ENCODE measurements at places on chromosomes 3 and 15.

GRCh38 chr15:83305704-83306291 lies 21.3 kb upstream of the BNC1 start:
- no peaks in the 10 kb centered on the region for H3K36me3 ChIP-seq
- H3K27ac ChIP-seq: no peak overlapping the region
- H3K4me3 ChIP-seq: no peak overlapping the region
- peak; percentile 54 for DNase-seq

- H3K36me3 ChIP-seq: peaks cover 16% of the 10 kb centered on the region
- no peaks in the 10 kb centered on the region for H3K4me1 ChIP-seq
- H3K27me3 ChIP-seq: no peaks in the 10 kb centered on the region
- H3K27ac ChIP-seq: no peak overlapping the region
- no peak for DNase-seq
Observed at GRCh38 chr3:28022916-28023315, 218.5 kb upstream of the CMC1 start.

GRCh38 chr3:83877910-83878309 lies 1080.9 kb upstream of the CADM2 start:
- H3K27ac ChIP-seq: no peak overlapping the region
- no peak for DNase-seq
- H3K27me3 ChIP-seq: no peaks in the 10 kb centered on the region
- no peak overlapping the region for H3K4me3 ChIP-seq

GRCh38 chr3:75320369-75320768 lies 343.8 kb upstream of the FRG2C start:
- no peaks in the 10 kb centered on the region for H3K4me1 ChIP-seq
- no peak overlapping the region for H3K4me3 ChIP-seq
- DNase-seq: no peak
- H3K36me3 ChIP-seq: no peaks in the 10 kb centered on the region
- H3K27ac ChIP-seq: no peak overlapping the region
- no peaks in the 10 kb centered on the region for H3K27me3 ChIP-seq

Data from GM23338 (cell line).